ENCODE measurements at places on chromosomes 7 and 10.
A peak's percentile ranks its signal among the peaks of the same experiment; 100 is the strongest.

- no peak for DNase-seq
Measured at GRCh38 chr10:131802156-131802915, 98.5 kb upstream of the PPP2R2D start.

- DNase-seq, result no peak
Measured at GRCh38 chr10:8752146-8752843, 697.8 kb downstream of the GATA3 start.

- peak; percentile 45 for DNase-seq
Measured at GRCh38 chr10:50385624-50386023, 134.3 kb upstream of the ASAH2 start.

DNA sequence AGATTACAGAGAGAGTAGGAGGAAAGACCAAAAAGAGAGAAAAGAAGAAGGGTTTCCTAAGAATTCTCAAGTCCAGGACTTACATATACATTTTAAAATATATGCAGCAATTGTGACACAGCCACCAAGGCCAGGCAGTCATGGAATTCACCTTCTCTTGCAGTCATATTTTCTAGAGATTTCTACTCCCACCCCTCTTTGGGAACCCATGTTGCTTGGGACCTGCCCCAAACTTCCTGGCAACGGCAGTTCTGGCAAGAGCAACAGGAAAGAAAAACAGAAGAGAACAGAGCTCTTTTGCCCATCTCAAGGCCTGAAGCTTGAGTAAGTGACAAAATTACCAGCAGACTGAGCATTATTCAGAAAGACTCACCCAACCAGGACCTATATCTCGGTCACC, 128.3 kb upstream of the ASAH2 start:
- no peak for DNase-seq
